Occipital lobe (tissue), 3 donors: ENCODE measurements at places on chromosomes 13 and 19. TPM values are rescaled to one million over a fixed set of nuclear protein-coding genes. Genes with fewer than 3 reads are reported as not detected.

DNA sequence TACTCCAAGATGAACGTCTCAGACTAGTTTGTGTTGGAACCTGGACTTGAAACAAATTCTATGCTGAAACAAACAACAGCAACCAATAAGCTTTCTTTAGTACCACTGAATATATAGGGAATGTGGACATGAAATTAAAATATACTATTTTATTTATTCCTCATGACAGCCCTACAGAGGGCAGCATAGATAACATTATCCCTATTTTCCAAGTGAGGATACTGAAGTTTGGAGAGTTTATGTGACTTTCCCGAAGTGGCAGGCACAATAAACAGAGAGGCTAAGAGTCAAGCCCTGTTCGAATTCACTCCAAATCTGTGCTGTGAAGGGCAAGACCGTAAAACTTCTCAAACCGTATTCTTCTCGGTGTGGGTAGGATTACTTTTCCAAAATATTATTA is 509.9 kb upstream of the GPC6 start:
- no peak for DNase-seq

- no peak for DNase-seq
Measured at GRCh38 chr13:21826214-21827015, 155.5 kb downstream of the FGF9 start.

- no peak for DNase-seq
Measured at GRCh38 chr13:99657848-99658260, 156.6 kb downstream of the TM9SF2 start.

DNA sequence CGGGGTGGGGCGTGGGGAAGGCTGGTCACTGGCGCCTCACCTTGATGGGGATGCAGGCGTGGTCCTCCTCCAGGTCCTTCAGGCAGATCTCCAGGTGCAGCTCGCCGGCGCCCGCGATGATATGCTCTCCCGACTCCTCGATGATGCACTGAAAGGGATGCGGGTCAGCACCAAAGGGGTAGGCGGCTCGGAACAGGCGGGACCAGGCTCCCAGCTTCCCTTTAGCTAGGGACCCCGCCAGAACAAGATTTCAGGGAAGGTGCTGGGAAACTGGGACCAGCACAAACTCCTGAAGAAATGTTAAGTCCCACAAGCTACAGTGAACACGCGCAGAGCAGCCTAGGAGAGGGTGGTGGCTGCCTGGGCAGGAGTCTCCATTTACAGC is 6.0 kb downstream of the EEF2 start:
- DNase-seq = no peak

DNA sequence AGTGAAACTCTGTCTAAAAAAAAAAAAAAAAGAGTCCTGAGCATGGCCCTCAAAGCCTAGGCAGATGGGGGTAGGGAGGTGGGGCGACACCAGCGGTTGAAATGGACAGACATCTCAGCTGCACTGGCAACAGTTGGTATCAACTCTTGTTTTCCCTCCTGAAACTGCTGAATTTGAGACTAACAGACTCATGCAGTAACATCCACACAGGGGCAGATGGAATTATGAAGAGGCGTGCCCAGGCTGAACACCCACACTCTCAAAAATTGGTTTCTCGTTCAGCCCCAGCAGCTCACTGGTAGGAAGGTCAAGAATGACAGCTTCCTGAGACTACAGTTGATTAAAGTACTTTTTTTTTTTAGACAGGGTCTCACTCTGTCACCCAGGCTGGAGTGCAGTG is 24.1 kb downstream of the PBX4 start:
- no peak for DNase-seq

DNA sequence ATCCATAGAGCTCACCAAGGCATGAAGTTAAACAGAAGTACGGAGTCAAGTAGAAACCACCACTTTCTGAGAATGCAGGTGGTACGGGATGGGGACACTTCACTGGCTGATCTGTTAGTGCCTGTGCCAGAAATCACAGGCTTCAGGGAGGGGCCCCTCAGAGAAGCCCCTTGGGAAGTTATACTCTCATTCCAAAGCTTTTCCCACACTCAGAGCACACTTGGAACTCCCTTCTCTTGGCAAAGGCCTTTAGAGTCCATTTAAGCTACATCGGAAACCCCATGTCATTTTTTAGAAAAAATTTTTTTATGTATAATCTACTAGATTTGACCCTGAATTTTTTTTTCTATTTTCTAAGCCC is 80.7 kb upstream of the WASF3 start:
- DNase-seq = no peak

SYT5 gene
- 36.8 TPM for total RNA-seq

CGB8 gene
- not detected for total RNA-seq

SLITRK1 gene
- 29.6 TPM for total RNA-seq
